ENCODE measurements at places on chromosomes 7 and 10. TPM values are rescaled to one million over a fixed set of nuclear protein-coding genes. Genes with fewer than 3 reads are reported as not detected.

Gene SLC39A12
- total RNA-seq = not detected

Gene TSPAN15
- 147 TPM for total RNA-seq

DNA sequence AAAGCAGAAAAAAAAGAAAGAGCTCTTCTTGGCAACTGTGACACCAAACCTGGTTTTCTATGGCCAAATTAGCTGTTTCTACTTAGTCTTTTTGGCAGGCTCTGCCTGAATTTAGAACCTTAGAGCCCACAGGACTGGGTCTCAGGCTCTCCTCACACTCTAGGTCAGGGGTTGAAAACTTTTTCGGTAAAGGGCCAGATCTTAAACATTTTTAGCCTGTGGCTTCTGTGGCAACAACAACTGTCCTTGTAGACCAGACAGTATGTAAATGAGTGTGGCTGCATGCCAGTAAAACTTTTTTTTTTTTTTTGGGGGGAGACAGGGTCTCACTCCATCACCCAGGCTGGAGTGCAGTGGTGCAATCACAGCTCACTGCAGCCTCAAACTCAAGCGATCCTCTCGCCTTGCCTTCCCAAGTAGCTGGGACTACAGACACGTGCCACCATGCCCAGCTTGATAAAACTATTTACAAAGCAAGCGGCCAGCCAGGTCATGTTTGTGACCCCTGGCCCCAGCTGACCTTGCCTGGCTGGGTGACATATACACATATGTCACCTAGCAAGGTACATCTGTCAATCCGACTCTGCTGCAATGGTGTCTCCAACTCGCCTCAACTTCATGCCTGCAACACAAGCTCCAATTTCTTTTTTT is 17.4 kb downstream of the KPNA7 start:
- no peak overlapping the region for H3K4me3 ChIP-seq
- H3K36me3 ChIP-seq = no peaks in the 10 kb centered on the region
- H3K27me3 ChIP-seq = no peaks in the 10 kb centered on the region
- H3K27ac ChIP-seq = no peak overlapping the region

- H3K27ac ChIP-seq = no peak overlapping the region
- no peaks in the 10 kb centered on the region for H3K36me3 ChIP-seq
- H3K4me3 ChIP-seq = no peak overlapping the region
- no peaks in the 10 kb centered on the region for H3K27me3 ChIP-seq
- no peak for DNase-seq
These were observed 138.1 kb downstream of the RELN start for GRCh38 chr7:103851357-103851756.

DNA sequence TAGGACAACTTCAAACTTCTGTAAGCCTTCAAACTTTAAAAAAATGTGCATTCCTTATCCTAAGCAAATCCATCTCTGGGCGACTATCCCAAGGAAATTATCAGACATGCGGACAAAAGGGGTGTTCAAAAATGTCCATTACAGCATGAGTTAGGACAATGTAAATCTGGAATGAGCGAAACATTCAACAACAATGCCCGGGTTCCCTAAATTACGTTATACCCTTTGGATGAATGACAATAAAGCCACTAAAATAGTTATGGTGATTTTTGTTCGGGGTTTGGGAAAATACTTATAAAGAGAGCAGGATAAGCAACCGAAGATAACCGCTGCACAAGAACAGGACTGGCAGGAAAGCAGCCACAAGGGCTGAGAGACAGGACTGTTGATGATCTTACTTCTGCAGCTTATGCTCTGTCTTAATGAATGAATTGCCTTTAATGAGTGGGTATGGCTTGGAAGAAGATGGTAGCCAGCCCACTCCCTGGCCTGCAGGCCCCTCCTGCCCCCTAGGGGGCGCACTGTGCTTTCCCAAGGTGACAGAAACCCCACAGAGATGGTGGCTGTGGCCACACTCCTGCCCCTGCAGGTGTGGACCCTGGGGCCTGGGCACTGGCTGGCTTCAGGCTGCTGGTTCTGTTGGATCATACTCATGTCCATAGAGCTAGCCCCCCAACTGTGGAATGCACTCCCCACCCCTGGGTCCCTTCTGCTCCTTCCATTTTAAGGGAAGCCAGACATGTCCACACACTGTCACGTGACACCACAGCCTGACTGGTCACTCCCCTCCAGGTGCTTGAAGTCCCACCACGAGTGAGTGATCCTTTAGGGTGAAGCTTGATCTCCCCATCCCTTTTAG is 45.0 kb downstream of the ZCCHC24 start:
- H3K27ac ChIP-seq = no peak overlapping the region
- peak; percentile 49 for DNase-seq
- H3K27me3 ChIP-seq = no peaks in the 10 kb centered on the region

DNA sequence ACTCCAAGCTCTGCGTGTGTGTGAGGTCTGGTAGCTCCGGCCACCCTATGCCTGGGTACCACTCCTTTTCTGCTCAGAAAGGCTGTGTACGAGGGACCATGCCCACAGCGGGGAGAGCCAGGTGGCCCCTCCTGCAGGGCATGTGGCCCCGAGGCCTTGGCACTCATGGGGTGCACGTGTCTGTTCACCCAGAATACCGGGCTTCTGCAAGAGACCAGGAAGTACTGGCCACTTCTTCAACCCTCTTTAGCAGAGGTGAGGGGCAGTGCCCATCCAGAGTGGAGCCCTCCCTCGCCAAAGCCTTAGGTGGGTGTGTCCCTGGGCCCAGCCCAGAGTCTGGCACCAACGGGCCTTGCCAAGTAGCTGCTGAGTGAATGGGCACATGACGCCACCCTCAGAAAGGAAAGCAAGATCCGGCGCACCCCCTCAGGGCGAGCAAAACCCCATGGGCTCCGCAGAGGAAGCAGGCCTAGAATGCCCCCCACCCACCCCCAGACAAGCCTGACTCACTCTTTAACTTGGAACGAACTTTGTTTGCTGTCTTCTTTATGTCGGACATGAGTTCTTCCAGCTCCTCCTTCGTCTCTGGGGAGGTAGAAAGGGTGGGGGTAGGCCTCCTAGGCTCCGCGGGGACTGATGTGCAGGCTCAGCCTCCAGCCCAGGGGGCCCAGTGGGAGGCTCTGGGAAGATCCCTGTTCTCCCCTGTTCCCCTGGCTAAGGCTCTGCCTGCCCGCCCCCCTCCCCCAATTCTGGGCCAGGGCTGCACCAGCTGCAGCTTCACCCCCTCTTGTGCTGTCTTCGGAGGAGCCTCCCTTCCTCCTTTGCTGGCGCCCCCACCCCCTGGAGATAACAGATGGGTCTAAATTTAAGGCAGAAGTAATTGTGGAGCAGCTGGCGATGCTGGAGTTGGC is 14.6 kb downstream of the STX1A start:
- no peak for DNase-seq
- H3K4me1 ChIP-seq = peaks cover 7% of the 10 kb centered on the region
- no peak overlapping the region for H3K4me3 ChIP-seq

All from transverse colon (tissue), 4 donors.